ENCODE measurements at places on chromosomes 1 and 21. TPM values are rescaled to one million over a fixed set of nuclear protein-coding genes. Genes with fewer than 3 reads are reported as not detected.

GRCh38 chr1:16075337-16076030 lies 2.0 kb upstream of the FAM131C start:
- H3K27me3 ChIP-seq, result peaks cover 26% of the 10 kb centered on the region
- H3K36me3 ChIP-seq, result no peaks in the 10 kb centered on the region
- no peak overlapping the region for H3K4me3 ChIP-seq
- no peak for DNase-seq
- peaks cover 25% of the 10 kb centered on the region for H3K4me1 ChIP-seq

- no peaks in the 10 kb centered on the region for H3K27me3 ChIP-seq
- DNase-seq, result no peak
- no peaks in the 10 kb centered on the region for H3K36me3 ChIP-seq
- H3K27ac ChIP-seq, result no peak overlapping the region
These were observed 79.5 kb downstream of the NUF2 start for GRCh38 chr1:163401211-163401610.

MYBPH gene
- not detected for total RNA-seq

- H3K27me3 ChIP-seq, result no peaks in the 10 kb centered on the region
- DNase-seq, result no peak
- peak overlapping the region; percentile 85 for H3K4me3 ChIP-seq
- H3K4me1 ChIP-seq, result peaks cover 77% of the 10 kb centered on the region
- H3K27ac ChIP-seq, result peak overlapping the region; percentile 79
These were observed 1.4 kb downstream of the DENND1B start for GRCh38 chr1:197773856-197774255.

- H3K36me3 ChIP-seq, result no peaks in the 10 kb centered on the region
- H3K27me3 ChIP-seq, result no peaks in the 10 kb centered on the region
- H3K4me3 ChIP-seq, result no peak overlapping the region
- H3K27ac ChIP-seq, result no peak overlapping the region
- DNase-seq, result no peak
These were observed 37.7 kb upstream of the PTBP2 start for GRCh38 chr1:96683931-96684330.

GJC2 gene
- 0.61 TPM for total RNA-seq

NUAK2 gene
- 1.3 TPM for total RNA-seq

DNA sequence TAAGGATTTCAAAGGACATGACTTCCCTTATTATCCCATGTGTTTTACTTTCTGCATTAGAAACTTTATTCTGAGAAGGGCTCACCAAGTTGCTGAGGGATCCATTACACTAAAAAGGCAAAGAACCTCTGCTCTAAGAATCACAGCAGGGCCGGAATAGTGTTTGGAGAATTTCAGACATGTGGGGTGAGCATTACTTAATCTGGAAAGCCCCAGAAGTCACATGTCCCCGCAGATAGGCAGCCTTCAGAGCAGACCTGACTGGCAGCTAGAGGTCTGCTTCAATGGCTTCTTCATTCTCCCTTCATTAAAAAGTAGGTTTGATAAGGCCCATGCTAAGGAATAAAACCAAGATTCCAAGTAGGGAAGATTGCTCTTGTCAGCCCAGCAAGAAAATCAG lies 52.6 kb upstream of the RBM15 start:
- DNase-seq, result no peak
- no peak overlapping the region for H3K27ac ChIP-seq
- no peak overlapping the region for H3K4me3 ChIP-seq
- no peaks in the 10 kb centered on the region for H3K4me1 ChIP-seq
- H3K27me3 ChIP-seq, result peaks cover 3% of the 10 kb centered on the region

- H3K27ac ChIP-seq, result peak overlapping the region; percentile 56
- peak overlapping the region; percentile 90 for H3K4me3 ChIP-seq
- no peak for DNase-seq
- no peaks in the 10 kb centered on the region for H3K27me3 ChIP-seq
- peaks cover 28% of the 10 kb centered on the region for H3K36me3 ChIP-seq
These were observed 749 bp downstream of the AKIRIN1 start for GRCh38 chr1:38991638-38992411.

DNA sequence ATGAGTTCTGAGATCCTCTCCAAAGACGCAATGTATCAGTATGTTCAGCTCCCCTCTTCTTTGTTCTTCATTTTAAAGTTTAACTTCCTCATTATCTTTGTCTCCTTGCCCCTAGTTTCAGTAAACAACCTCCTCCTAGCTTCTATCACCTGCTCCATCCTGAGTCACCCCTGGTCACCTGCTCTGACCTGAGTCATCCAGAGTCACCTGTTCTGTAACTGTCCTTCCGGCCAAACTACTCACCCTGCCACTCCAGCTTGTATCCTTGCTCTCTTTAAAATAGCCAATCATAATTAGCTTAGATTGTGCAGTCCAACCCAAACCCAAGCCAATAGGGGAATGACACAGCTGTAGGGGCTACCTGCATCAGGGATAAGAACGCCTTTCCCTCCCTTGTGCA lies 332.0 kb downstream of the OLFM3 start:
- H3K4me1 ChIP-seq, result no peaks in the 10 kb centered on the region
- no peaks in the 10 kb centered on the region for H3K27me3 ChIP-seq
- DNase-seq, result no peak
- no peak overlapping the region for H3K27ac ChIP-seq
- no peaks in the 10 kb centered on the region for H3K36me3 ChIP-seq

GRCh38 chr1:151549199-151549598 lies 9.1 kb downstream of the TUFT1 start:
- no peak for DNase-seq
- peaks cover 3% of the 10 kb centered on the region for H3K27me3 ChIP-seq
- no peaks in the 10 kb centered on the region for H3K36me3 ChIP-seq
- H3K4me1 ChIP-seq, result peaks cover 9% of the 10 kb centered on the region
- H3K4me3 ChIP-seq, result no peak overlapping the region
- H3K27ac ChIP-seq, result no peak overlapping the region

GRCh38 chr1:59431566-59432294 lies 134.8 kb downstream of the FGGY start:
- peaks cover 5% of the 10 kb centered on the region for H3K36me3 ChIP-seq
- H3K4me3 ChIP-seq, result no peak overlapping the region
- H3K27ac ChIP-seq, result peak overlapping the region; percentile 60
- peaks cover 39% of the 10 kb centered on the region for H3K4me1 ChIP-seq
- H3K27me3 ChIP-seq, result no peaks in the 10 kb centered on the region

DNA sequence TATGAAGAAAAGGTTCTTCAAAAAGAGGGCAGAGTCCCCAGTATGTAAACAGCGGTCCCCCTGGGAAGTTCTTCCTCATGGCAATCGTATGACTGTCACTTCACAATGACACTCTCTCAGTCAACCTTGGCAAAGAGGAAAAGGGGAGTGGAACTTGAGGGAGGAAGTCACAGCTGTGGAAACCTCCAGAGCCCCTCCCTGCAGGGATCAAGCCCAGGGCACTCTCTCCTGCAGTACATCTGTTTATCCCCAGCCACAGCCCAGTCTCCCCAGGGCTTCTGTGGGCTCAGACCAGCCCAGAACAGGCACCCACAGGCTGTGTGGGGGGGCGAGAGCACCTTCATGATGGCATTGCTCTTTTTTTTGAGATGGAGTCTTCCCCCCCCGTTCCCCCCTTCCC lies 2.0 kb downstream of the ATP13A2 start:
- DNase-seq, result no peak
- no peaks in the 10 kb centered on the region for H3K36me3 ChIP-seq
- no peak overlapping the region for H3K4me3 ChIP-seq
- H3K27ac ChIP-seq, result no peak overlapping the region
- H3K4me1 ChIP-seq, result peaks cover 23% of the 10 kb centered on the region

NR0B2 gene
- not detected for total RNA-seq

WRAP73 gene
- 45.5 TPM for total RNA-seq

DNA sequence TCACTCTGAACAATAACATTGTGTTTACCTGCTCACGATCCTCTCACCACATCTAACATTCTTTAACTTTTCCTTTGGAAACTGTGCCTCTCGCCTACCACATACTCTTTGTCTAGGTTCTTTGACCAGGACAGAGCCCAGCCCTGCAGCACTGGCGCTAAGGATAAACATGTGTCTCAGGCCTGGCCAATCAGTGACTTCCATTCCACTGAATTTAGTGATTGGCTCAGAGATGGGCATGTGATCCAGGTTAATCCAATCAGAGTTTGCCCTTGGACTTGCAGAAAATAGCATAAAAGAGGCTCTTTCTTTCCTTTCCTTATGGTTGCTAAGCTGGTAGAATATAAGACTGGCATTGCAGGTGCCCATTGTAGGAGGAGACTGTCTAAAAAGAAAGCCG lies 605.7 kb downstream of the MATN1 start:
- H3K36me3 ChIP-seq, result no peaks in the 10 kb centered on the region
- no peaks in the 10 kb centered on the region for H3K4me1 ChIP-seq
- H3K4me3 ChIP-seq, result no peak overlapping the region
- no peak for DNase-seq

NIBAN1 gene
- total RNA-seq, result 19.0 TPM

- H3K4me3 ChIP-seq, result peak overlapping the region; percentile 6
- peaks cover 20% of the 10 kb centered on the region for H3K4me1 ChIP-seq
- no peak for DNase-seq
- no peaks in the 10 kb centered on the region for H3K36me3 ChIP-seq
- no peak overlapping the region for H3K27ac ChIP-seq
These were observed 54.4 kb downstream of the PRSS38 start for GRCh38 chr1:227869851-227870305.

DNA sequence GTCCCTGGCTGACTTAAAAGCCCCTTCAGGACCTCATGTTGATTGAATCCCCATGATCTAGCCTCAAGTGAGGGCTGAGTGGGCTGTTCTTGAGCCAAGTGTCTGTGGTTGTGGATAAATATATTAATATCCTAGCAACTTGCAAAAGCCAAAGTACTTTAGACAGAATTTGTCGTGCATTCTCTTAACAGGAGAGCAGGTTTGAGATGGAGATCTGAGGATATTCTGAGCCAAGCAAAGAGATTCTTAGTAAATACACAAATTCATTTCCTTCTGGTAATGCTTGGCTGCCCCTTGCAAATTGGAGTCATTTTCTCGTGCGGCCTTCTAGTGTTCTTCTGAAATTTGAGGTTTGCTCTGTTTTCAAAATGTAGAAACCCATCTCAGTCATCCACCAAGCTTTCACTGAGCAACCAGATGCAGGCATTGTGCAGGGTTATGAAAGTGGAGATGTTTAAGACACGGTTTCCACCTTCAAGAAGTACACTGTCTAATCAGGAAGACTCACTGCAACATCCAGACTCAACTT lies 242.1 kb upstream of the JUN start:
- H3K36me3 ChIP-seq, result peaks cover 17% of the 10 kb centered on the region
- H3K4me3 ChIP-seq, result no peak overlapping the region
- H3K4me1 ChIP-seq, result peaks cover 17% of the 10 kb centered on the region
- no peaks in the 10 kb centered on the region for H3K27me3 ChIP-seq
- no peak overlapping the region for H3K27ac ChIP-seq

DNA sequence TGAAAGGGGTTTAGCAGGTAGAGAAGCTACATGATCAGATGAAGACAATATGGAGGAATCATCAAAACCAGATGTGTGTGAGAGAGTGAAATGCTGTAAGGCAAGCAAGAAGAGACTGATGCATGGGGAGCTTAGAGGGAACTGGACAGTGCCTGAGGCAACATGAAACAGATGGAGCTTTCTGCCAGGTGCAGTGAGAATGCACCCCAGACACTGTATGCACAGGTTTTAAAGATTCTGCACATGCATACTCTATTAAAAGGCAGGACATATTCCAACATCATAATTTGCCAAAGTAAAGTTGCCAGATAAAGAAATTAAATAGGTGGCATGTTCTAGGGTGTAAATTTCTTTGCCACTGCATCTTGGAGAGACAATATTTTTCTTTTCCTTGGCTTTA lies 200.1 kb downstream of the AMY1C start:
- H3K27ac ChIP-seq, result no peak overlapping the region
- no peak for DNase-seq
- no peaks in the 10 kb centered on the region for H3K27me3 ChIP-seq
- H3K36me3 ChIP-seq, result no peaks in the 10 kb centered on the region

KRTAP11-1 gene
- total RNA-seq, result not detected

LCE1F gene
- not detected for total RNA-seq

CACNA1S gene
- total RNA-seq, result not detected

DNA sequence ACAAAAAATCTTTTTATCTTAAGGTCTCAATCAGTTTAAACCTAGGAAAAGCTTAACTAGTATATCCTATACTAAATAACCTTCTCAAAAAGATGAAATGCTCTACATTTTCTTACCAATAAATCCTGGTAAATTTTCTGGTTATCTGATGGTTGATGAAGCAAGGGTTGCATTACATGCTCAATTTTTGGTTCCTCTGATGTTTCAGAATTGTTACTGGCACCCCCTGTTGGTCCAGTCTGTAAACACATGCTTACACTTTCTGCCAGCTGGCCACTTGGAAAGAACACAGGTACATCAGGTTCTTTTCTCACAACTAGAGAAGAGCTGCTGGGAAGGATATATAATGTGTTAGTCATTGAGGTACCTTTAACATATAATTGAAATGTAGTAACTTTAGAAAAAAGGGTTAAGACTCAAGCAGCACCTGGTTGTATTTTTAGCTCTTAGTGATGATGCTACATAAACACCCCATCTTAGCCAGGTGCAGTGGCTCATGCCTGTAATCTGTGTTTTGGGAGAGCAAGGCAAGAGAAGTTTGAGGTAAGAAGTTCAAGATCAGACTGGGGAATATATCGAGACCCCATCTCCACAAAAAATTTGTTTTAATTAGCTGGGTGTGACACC lies 30.9 kb upstream of the TAL1 start:
- no peak overlapping the region for H3K27ac ChIP-seq
- peaks cover 27% of the 10 kb centered on the region for H3K36me3 ChIP-seq
- peak; percentile 22 for DNase-seq
- H3K4me1 ChIP-seq, result no peaks in the 10 kb centered on the region
- no peaks in the 10 kb centered on the region for H3K27me3 ChIP-seq
- no peak overlapping the region for H3K4me3 ChIP-seq

NID1 gene
- 0.44 TPM for total RNA-seq

DNA sequence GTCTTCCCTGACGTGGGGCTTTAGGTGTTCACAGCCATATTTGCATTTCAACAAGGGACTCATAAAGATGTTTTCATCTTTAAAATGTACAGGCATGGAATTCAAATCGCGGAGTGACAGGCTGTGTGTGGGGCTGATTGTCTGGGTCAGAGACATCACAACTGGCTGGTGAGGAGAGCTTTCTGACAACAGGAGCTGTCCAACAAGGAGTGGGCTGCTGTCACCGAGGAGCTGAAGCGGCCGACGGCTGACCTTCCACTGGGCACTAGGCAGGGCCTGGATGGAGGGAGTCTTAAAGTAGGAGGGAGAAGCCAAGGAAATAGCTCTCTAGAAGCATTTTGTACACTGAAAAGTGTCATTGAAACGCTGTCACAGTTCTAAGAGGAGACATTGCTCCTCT lies 30.5 kb upstream of the SCMH1 start:
- H3K4me3 ChIP-seq, result no peak overlapping the region
- H3K36me3 ChIP-seq, result no peaks in the 10 kb centered on the region
- no peak overlapping the region for H3K27ac ChIP-seq
- H3K4me1 ChIP-seq, result peaks cover 7% of the 10 kb centered on the region
- H3K27me3 ChIP-seq, result peaks cover 18% of the 10 kb centered on the region

- H3K4me1 ChIP-seq, result no peaks in the 10 kb centered on the region
- no peak overlapping the region for H3K27ac ChIP-seq
- H3K4me3 ChIP-seq, result no peak overlapping the region
- H3K36me3 ChIP-seq, result no peaks in the 10 kb centered on the region
- H3K27me3 ChIP-seq, result no peaks in the 10 kb centered on the region
These were observed 117.4 kb downstream of the NGF start for GRCh38 chr1:115220340-115221270.

LCE3D gene
- not detected for total RNA-seq

DNA sequence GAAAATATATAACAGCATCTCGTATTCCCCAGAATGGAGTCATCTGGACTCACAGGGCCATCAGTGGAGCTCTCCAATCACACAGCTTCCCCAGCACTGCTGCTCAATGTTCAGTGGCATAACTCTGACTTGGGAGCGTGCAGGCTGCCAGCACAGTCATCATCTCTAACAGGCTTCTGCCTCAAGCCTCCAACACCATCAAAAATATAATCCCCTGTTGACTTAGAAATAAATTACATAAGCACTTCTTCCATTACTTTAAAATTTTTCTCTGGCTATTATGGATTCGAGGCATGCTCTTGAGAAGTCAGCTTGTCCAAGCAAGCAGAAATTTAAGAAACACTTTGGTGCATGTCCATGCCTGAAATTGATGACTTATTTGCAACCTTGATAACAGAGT lies 6.2 kb downstream of the DUSP23 start:
- peaks cover 1% of the 10 kb centered on the region for H3K36me3 ChIP-seq
- H3K4me3 ChIP-seq, result no peak overlapping the region

C4BPB gene
- 2.3 TPM for total RNA-seq
